Cerebellum (tissue), 4 donors: ENCODE measurements at places on chromosomes 2 and 18. TPM values are rescaled to one million over a fixed set of nuclear protein-coding genes. Genes with fewer than 3 reads are reported as not detected.

The OXER1 gene
- 0.18 TPM for total RNA-seq

The RNF152 gene
- 80.7 TPM for total RNA-seq

The GPBAR1 gene
- total RNA-seq: 0.18 TPM

The PTH2R gene
- not detected for total RNA-seq

The MSGN1 gene
- not detected for total RNA-seq

The KIF1A gene
- 217 TPM for total RNA-seq

The KCNG2 gene
- 2.1 TPM for total RNA-seq
